Activated CD4-positive, alpha-beta memory T cell treated with anti-CD3 and anti-CD28 coated beads for 36 hours (primary cell): ENCODE measurements at places on chromosomes 6 and 20. TPM values are rescaled to one million over a fixed set of nuclear protein-coding genes. Genes with fewer than 3 reads are reported as not detected.

- DNase-seq, result no peak
These were observed 2.2 kb upstream of the GRM4 start for GRCh38 chr6:34147906-34148630.

- no peak for DNase-seq
These were observed 280.6 kb upstream of the RUNX2 start for GRCh38 chr6:45047573-45047972.

DNA sequence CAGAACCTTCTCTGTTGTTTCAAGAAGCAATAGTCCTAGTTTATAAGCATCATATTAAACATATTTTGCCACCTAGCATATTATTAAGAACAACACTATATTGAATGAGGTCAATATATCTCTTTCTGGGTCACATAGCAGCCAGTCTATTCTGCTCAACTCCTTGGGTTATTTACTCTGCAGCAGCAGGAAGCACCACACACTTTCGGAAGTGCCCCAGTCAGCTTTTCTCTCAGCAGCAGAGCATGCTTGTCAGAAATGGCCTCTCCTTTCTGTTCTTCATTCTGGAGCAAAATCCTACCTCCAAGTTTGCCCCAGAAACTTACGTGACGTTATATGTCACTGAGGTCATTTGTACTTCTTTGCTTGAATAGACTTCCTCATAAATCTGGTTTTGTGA, 22.7 kb downstream of the CFAP206 start:
- no peak for DNase-seq

DNA sequence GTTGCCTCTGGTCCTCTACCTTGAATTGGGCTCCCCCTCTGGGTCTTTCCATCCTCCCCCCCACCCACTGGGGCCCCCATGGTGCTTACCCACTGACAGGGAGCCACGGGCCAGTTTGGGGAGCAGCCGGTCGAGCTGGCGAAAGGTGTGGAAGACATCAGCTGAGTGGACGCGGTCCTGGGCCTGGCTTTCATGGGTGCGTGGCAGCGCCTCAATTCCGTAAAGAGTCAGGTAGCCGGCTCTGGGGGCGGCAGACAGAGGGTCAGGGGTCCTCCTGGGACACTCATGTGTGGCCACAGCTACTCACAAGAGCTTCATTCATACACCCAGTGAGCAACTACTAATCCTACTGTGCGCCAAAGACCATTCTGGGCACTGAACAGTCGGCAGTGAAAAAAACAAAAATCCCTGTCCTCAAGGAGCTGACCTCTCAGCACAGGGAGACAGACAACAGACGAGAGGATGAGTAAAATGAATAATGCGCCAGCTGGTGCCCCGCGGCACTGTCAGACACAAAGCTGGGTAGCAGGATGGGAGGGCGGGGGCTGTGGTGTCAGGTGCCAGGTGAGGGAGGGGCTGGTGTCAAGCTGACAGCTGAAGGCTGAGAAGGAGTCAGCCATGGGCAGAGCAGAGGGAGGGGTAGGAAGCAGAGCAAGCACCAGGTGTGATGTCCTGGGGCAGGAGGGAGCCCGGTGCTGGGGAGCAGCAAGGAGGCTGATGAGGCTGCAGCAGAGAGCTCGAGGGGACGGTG, 28.3 kb downstream of the PTGIS start:
- DNase-seq, result no peak

DNA sequence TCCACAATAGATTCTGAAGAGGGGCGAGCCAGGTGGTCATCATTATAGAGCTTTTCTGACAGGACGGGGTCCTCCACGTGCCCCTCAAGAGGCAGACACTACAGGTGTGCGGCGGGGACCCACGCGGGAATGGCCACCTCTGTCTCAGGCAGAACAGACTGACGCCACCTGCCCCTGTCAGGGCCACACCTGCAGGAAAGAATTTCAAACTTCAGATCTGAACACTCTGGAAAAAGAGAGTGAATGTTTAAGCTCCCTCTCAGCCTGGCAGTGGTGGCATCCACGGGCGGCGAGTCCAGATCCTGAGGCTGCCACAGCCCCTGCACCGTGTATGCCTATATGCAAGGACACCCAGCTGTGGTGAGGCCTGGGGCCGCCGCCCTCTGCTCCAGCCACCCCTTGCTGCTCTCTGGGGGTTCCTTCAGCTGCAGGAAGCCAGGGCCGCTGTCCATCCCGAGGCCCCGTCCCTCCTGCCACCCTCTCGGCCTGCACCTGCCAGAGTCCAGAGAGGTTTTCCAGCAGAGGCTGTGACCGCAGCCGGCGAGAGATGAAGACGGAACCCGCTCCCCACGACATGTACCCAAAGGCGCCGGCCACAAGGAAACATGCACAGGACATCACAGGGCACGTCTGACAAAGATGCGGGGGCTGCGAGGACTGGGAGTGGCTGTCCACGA, 234.9 kb downstream of the ERMARD start:
- DNase-seq, result no peak

GRCh38 chr6:133568970-133569889, 319.7 kb upstream of the TCF21 start:
- DNase-seq, result peak; percentile 33

GRCh38 chr6:30880698-30881252, 3.5 kb upstream of the DDR1 start:
- no peak for DNase-seq

GRCh38 chr20:38649275-38649891, 47.8 kb downstream of the ARHGAP40 start:
- peak; percentile 18 for DNase-seq

DNA sequence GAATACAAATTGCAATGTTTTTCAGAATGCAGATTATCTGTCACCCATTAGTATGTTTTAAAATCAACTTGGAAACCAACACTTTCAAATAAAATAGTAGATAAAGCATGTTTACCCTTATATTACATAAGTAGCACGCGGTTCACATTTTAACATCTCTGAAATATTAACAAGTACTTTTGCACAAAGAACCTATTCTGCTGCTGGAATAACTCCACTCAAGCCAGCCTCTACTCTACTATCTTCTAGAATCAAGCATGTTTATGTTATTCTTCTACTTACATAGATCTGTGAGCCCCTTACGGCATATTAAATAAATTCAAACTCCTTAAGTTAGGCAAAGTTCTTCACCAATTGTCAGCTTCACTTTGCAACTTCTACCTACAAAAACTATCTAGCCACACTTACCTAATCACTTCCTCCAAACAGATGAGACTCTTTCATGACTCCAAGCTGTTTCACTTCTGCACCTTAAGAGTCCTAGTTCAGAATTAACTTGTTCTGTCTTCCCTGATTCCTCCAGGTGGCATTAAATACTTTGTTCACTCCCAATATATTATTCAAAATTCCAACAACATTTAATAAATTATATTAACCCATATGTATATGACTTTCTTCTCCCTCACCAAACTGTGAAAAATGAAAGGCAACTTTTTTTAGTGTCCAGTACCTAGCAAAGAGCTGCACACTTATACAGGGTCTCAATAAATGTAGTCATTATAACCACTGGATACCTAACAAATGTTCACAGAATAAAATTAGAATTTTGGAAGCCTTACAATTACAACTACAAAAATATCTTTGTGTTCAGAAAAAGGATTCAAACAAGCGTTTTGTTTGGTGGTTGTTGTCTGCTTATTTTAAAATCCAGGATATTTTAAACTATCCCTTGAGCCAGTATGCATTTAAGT, 12.1 kb downstream of the CEP85L start:
- no peak for DNase-seq

GRCh38 chr6:14281811-14282660, 164.5 kb downstream of the CD83 start:
- no peak for DNase-seq

- DNase-seq, result no peak
These were observed 44.2 kb upstream of the RNF146 start for GRCh38 chr6:127222418-127222817.

DNA sequence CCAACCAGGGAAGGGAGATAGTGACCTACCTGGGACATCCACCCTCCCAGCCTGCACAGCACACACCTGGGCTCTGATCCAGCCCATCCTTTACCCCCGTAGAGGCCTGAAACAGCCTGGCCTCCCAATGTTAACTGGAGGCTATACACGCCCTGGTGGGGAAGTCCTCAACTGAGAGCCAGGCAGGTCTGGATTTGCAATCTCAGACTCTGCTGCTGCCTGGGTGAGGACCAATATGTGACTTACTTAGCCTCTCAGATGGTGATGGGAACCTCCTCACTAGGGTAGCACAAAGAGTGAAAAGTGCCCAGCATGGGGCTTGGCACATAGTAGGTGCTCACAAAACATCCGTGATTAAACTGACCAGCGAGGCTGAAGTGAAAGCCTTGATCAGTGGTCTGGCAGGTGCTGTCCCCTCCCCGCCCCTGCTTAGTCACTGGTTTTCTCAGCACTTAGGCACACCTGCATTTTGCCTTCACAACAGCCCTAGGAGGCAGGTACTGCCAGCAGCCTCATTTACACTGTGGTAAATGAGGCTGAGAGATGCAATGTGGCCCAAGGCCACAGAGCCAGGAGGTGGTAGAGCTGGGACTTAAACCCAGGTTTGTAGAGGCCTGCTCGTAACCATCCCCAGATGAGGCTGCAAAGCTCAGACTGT, 12.4 kb downstream of the PEDS1 start:
- no peak for DNase-seq

DNA sequence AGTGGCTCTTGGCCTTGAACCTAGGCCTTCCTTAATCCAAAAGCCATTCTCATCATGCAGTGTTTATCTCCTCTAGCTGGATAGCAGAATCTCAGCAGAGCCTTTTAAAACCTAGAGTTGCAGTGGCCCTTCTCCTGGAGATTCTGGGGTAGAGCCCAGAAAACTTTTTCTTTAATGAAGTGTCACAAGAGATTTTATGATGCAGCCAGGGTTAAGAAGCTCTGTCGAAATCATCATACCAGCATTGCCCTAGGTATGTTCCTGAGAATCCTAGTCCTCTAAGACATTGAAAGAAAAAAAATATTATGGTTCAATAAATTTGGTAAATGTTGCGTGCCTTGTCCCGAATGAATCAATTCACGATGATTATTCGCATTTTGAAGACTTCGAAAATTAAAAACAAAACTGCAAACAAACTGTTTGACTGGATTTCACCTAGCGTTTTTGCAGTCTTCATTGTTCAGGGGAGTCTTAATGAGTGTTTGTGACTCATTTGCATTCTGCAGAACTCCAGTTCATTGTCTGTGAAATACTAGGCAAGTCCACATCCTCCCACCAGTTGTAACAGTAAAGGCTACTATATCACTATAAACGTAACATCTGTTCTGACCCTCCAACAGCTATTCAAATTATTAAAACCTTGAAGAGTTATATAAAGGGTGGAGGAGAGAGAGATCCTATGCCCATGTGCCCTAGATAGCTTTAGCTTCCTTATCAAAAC, 198.6 kb downstream of the UST start:
- no peak for DNase-seq

DNA sequence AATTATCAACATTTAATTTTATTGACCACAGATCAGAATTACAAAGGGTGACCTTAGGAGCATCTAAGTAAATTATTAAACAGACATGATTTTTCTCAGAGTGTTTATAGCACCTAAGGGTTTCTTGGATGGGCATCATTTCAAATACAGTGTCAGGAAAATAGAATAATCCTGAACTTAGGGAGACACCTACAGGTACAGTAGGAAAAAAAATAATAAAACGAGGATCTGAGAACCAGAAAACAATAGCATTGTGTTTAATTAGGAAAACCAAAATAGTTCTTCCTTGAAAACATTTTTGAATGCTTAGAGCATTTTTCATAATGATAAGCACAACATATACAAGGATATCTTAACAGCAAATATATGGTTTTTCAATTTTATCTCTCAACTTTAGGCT, 39.2 kb downstream of the MMUT start:
- DNase-seq, result no peak

- no peak for DNase-seq
These were observed 347.9 kb upstream of the SPTLC3 start for GRCh38 chr20:12660918-12661317.

GRCh38 chr6:47478233-47479139, 897 bp downstream of the CD2AP start:
- DNase-seq, result no peak

DNA sequence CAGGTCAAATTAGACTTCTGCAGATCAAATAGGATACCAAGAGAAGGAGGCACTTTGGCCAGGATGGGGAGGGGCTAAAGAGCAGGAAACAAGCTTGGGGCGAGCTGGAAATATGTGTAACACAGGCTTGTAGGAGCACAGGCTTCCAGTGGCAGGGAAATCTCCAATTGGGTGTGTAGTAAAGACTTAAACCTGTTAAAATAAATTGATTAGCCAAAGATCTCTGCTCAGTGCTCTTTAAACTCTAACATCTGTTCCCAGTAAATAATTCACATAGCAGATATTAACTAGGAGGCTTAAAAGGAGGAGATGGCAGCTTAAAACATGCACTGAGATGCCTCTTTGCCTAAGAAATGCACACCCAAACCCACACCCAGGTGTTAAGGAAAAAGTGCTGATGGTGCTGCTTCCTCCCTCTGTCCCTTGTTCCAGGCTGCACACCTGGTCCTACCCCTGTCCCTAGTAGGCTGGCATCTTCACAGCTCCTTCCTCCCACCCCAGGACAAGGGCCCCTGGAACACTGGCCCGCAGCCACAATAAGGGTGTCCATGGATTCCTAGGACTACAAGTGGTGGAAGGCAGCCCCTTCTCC, 93.5 kb upstream of the MLN start:
- DNase-seq, result no peak

GRCh38 chr20:46020555-46020954, 8.5 kb upstream of the SLC12A5 start:
- DNase-seq, result no peak

VSX1 gene
- total RNA-seq, result not detected

ZSCAN31 gene
- total RNA-seq, result 0.77 TPM

ZFAND3 gene
- total RNA-seq, result 35.1 TPM

ADGB gene
- total RNA-seq, result 0.56 TPM

NHLRC1 gene
- 0.19 TPM for total RNA-seq

ABCF1 gene
- total RNA-seq, result 87.0 TPM

TOP1 gene
- total RNA-seq, result 128 TPM

TBC1D22B gene
- 14.4 TPM for total RNA-seq

SUMO4 gene
- total RNA-seq, result 5.8 TPM

MYMX gene
- total RNA-seq, result not detected
